ENCODE measurements at places on chromosomes 7 and 10. TPM values are rescaled to one million over a fixed set of nuclear protein-coding genes. Genes with fewer than 3 reads are reported as not detected.
A peak's percentile ranks its signal among the peaks of the same experiment; 100 is the strongest.

Gene CLDN15
- total RNA-seq, result 26.6 TPM

Gene UPK3BL2
- 20.5 TPM for total RNA-seq

Gene HOXA6
- not detected for total RNA-seq

Gene PTEN
- 81.9 TPM for total RNA-seq

Gene CEP55
- 45.9 TPM for total RNA-seq

Gene ACTL6B
- total RNA-seq, result not detected

Gene CYP3A4
- total RNA-seq, result not detected

Gene TMEM225B
- 2.3 TPM for total RNA-seq

- H3K27ac ChIP-seq, result no peak overlapping the region
- no peaks in the 10 kb centered on the region for H3K36me3 ChIP-seq
- no peak for DNase-seq
- peaks cover 3% of the 10 kb centered on the region for H3K27me3 ChIP-seq
These were observed 324.3 kb upstream of the GALNT17 start for GRCh38 chr7:70807650-70808049.

GRCh38 chr10:82211346-82211745 is 336.4 kb downstream of the NRG3 start:
- no peak overlapping the region for H3K27ac ChIP-seq
- H3K36me3 ChIP-seq, result no peaks in the 10 kb centered on the region
- H3K27me3 ChIP-seq, result no peaks in the 10 kb centered on the region
- no peak overlapping the region for H3K4me3 ChIP-seq

DNA sequence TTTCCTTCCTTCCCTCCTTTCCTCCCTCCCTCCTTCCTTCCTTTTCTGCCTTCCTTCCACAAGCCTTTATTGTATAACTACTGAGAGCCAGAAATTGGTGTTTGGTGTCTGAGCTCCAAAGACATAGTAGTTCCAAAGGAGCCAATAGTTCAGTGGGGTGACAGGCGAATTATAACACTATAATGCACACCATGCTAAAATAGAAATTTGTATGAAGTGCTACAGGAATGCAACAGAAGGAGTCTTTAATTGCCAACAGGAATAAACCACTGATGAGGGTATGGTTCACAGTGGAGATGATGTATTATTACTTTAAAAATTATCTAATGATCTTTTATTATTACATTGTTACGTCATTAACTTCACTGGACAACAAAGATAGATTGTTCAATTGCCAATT is 158.8 kb upstream of the SP8 start:
- H3K27me3 ChIP-seq, result no peaks in the 10 kb centered on the region
- H3K4me3 ChIP-seq, result no peak overlapping the region
- H3K4me1 ChIP-seq, result no peaks in the 10 kb centered on the region
- no peaks in the 10 kb centered on the region for H3K36me3 ChIP-seq
- H3K27ac ChIP-seq, result no peak overlapping the region

GRCh38 chr10:86664341-86665217 is 3.7 kb upstream of the LDB3 start:
- DNase-seq, result no peak
- H3K27me3 ChIP-seq, result no peaks in the 10 kb centered on the region
- H3K27ac ChIP-seq, result no peak overlapping the region

GRCh38 chr7:91618776-91619765 is 261.4 kb downstream of the MTERF1 start:
- no peaks in the 10 kb centered on the region for H3K4me1 ChIP-seq
- DNase-seq, result no peak
- H3K27ac ChIP-seq, result no peak overlapping the region
- H3K4me3 ChIP-seq, result no peak overlapping the region

GRCh38 chr10:112461029-112461887 is 14.2 kb downstream of the VTI1A start:
- no peak for DNase-seq
- H3K27ac ChIP-seq, result peak overlapping the region; percentile 60
- H3K27me3 ChIP-seq, result no peaks in the 10 kb centered on the region
- H3K4me1 ChIP-seq, result peaks cover 9% of the 10 kb centered on the region

Data from activated naive CD8-positive, alpha-beta T cell treated with anti-CD3 and anti-CD28 coated beads, Interleukin-2, amount 10 ng/mL, durations not matched to agents 7 days and 5 days (primary cell).